ENCODE measurements at places on chromosomes 6 and 20. TPM values are rescaled to one million over a fixed set of nuclear protein-coding genes. Genes with fewer than 3 reads are reported as not detected.

MGME1 gene
- 28.2 TPM for total RNA-seq

GRCh38 chr6:125188594-125189203 is 35.1 kb downstream of the TPD52L1 start:
- DNase-seq: no peak

DNA sequence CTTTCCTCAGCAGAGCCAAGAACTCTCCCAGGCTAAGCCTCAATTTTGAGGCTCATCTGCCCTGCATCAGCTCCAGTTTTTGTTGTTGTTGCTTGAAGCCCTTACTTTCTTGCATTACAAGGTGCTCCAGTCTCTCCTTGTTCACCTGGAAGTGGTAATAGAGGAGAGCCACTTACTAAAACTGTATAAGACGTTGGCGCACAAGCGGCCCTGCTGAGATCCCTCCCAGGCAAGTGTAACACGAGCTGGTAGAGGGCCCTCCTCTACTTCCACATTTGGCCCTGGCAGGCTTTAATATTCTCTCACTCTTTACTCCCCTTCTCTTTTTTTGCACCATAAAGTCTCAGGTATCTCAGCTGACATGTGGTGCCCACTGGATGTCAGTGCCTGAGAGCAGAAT is 19.5 kb downstream of the GCM2 start:
- DNase-seq: no peak

ERVFRD-1 gene
- not detected for total RNA-seq

DNA sequence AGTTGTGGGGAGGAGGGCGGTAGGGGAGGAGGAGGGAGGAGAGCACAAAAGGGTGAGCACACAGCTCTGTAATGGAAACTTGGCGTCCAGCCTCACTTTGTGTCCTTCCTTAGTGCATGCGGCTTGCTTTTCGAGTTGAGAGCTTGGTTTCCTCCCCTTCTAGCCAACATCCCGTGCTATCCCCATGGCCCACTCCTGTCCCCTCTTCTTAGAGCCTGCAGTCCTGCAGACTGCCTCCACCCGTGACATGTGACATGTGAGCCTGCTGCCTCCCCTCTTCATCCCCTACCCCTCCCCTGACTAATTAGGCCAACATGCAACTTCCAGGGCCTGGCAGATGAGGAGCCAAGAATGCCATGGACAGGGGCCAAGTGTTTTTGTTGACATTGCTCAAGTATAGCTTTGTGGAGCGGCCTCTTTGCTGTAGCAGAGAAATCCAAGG is 63.2 kb downstream of the SLC24A3 start:
- no peak for DNase-seq

FAM110A gene
- 20.5 TPM for total RNA-seq

GRCh38 chr6:158018041-158018771 is 36.5 kb downstream of the SYNJ2 start:
- DNase-seq: no peak

DNA sequence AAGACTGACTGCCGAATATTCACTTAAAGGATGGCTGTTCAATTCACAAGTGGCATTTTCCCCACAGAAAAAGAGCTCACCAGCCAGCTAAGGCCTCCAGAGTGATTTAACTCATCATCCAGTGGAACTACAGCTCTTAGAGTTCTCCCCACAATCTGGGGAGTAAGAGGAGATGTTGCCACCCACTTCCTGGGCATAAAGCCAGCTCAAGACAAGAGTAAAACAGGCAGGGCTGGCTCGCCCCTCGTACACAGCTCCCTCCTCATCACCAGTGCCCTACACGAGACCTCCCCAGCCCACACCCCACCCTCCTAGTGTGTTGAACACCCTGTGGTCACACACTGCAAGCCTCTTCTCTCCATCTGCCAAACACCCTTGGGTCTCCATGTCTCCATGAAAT is 47.2 kb upstream of the IPCEF1 start:
- DNase-seq: peak; percentile 11

DNA sequence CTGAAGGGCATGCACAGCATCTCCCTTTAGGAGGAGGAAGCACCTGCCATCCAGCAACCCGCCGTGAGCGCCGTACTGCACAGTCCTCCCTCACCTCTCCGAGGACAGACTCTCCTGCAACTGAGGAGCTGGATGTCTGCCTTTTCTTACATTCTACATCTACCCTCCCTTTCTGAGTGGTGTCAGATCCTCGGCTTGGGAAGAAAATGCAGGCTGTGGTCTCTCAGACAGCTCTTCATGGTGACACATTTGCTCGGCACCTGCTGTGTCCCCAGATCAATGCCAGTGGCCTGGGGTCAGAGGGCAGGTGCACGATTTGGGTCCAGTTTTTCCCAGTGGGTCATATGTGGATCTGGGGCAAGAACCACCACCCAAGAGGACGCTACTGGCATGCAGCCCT is 40.1 kb upstream of the BHLHE23 start:
- no peak for DNase-seq

CLPSL1 gene
- total RNA-seq: not detected

GRCh38 chr6:159163901-159164370 is 5.3 kb upstream of the FNDC1 start:
- no peak for DNase-seq

- DNase-seq: no peak
These were observed 350.0 kb upstream of the PRND start for GRCh38 chr20:4371623-4372251.

PLEKHG1 gene
- total RNA-seq: 4.2 TPM

DNA sequence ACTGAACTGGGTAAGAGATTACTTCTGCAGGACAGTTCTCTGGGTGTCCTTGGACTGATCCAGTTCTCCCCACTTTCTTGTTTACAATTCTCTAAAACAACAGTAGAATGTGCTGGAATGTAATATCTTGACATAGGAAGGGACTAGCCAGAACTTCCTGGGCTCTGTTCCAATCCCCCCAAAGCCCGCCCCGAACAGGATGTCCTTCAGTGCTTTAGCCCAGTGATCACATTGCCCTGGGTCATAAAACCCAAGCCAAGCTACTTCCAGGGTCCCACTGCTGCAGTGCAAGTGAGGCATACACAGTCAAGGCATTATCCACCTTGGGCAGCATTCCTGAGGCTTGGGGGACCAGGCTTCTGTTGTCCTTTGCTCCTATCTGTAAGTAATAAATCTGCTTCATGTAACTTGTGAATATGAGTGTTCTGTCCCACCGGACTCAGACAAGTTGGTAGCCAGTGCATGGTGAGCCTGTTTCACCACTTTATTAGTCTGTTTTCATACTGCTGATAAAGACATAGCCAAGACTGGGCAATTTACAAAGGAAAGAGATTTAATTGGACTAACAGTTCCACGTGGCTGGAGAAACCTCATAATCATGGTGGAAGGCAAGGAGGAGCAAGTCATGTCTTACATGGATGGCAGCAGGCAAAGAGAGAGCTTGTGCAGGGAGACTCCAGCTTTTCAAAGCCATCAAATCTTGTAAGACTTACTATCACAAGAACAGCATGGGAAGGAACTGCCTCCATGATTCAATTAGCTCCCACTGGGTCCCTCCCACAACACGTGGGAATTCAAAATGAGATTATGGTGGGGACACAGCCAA is 23.5 kb downstream of the FITM2 start:
- DNase-seq: no peak

RBPJL gene
- total RNA-seq: not detected

DNA sequence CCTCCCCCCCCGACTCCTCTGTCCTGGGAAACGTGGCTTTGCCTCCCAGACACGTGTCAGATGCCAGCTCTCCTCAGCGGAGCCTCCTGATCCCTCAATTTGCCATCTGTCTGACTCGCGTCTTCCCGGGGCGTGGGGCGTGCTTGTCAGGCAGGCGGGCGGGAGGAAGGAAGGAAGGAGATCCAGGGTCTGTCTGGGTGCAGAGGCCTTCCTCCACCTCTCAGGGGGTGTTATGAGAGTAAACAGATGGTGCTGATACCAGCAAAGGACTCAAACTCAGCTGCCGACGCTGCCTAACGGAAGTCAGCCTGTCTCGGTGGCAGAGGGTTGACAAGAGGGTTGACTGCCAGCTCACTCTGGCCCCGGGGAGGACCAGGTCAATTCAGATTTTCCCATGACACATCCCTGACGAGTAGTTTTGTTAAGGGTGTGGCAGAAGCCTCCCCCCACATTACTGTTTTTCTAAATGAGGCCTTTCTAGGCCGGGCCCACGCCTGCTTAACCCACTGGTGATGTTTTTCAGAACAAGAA is 17.0 kb downstream of the UQCC2 start:
- peak; percentile 88 for DNase-seq

GRCh38 chr6:87756858-87757257 is 54.8 kb upstream of the AKIRIN2 start:
- peak; percentile 61 for DNase-seq

GRCh38 chr20:14885661-14886060 is 548.2 kb upstream of the FLRT3 start:
- no peak for DNase-seq

DNA sequence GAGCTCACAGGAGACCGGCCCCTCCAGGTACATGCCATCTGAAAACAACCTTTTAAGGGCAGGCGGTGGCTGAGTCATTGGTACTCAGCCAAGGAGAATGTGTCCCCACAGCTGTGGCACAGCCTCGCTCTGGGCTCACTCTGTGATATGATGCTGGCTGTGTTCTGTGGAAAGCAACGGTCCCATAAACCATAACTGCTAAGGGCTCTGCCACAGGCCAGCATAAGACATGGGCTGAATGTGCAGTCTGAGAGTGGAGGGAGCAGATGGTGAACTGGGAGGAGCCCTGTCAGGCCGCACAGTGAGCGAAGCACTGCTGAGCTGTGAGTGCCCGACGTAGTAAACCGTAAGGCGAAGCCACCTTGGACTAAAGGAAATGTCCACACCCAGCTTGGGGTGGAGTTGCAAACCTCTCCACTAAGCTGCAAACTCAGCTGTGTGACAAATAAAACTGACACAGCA is 375.8 kb downstream of the THBS2 start:
- no peak for DNase-seq

RIN2 gene
- not detected for total RNA-seq

DNA sequence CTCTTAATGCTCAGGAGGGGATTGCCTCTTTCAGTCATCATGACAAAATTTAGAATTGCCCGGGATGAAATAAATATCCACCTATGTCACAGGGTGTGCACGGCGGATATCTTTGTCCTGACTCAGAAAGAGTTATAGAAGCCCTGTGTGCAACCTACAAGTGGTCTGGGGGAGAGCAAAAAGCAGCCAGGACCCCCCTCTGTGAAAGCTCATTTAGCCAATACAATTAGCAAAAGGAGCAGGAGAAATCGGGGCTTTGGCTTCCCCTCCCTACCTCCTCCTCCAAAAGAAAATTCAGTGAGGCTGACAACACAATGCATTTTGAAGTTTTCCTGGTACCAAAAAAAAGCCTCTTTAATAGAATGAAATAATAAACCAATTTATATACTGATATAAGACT is 21.8 kb downstream of the FOXA2 start:
- DNase-seq: no peak

- DNase-seq: no peak
These were observed 21.2 kb upstream of the NHSL1 start for GRCh38 chr6:138520463-138520862.

DNA sequence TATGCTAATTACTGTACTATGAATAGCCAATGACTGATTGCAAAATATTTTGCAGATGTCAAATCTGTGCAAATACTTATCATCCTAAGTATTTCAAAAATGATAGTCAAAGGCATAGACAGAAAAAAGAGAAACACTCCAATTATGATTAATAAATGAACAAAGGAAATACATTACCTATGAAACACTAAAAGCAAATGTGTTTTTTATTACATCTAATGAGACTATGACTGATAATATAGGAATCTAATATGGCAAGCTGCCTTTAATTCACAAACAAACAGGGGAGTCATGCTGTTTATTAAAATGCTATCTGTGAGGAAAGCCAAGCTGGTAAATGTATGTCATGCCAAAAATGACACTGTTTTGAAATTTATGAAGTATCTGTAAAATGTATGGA is 713.2 kb upstream of the NRSN1 start:
- no peak for DNase-seq

NKAIN2 gene
- not detected for total RNA-seq

DNA sequence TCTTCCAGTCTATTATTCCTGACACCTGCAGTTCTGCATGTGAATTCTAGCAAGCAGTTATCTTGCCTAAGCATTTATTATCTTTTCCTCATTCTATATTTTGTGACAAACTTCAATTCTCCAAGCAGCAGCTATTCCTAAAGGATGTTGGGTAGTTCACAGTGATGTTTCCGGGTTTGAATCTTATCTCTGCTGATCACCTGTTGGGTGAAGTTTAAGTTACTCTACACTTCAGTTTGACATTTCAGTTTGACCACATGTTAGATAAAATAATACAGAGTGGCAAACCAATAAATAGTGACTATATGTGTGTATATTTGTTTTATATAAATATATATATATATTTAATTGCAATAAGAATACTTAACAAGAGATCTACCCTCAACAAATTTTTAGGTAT is 168.6 kb downstream of the ADGRG6 start:
- DNase-seq: no peak

SGK2 gene
- total RNA-seq: 0.16 TPM

- peak; percentile 39 for DNase-seq
These were observed 60.4 kb downstream of the SCAND1 start for GRCh38 chr20:35893942-35894341.

DNA sequence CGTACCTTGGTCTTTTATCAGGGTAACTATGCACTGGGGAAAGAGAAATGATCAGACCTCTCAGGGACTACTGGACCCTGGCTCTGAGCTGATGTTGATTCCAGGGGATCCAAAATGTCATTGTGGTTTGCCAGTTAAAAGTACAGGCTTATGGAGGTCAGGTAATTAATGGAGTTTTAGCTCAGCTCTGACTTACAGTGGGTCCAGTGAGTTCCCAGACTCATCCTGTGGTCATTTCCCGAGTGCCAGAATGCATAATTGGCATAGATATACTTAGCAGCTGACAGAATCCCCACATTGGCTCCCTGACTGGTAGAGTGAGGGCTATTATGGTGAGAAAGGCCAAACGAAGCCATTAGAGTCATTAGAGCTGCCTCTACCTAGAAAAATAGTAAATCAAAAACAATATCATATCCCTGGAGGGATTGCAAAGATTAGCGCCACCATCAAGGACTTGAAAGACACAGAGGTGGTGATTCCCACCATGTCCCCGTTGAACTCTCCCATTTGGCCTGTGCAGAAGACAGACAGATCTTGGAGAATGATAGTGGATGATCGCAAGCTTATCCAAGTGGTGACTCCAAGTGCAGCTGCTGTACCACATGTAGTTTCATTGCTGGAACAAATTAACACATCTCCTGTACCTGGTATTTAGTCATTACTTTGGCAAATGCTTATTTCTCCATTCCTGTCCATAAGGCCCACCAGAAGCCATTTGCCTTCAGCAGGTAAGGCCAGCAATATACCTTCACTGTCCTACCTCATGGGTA is 152.4 kb downstream of the THBS2 start:
- no peak for DNase-seq

All from activated CD8-positive, alpha-beta T cell treated with anti-CD3 and anti-CD28 coated beads for 36 hours (primary cell).